SK-N-DZ (cell line): ENCODE measurements at places on chromosomes 3 and 15.

DNA sequence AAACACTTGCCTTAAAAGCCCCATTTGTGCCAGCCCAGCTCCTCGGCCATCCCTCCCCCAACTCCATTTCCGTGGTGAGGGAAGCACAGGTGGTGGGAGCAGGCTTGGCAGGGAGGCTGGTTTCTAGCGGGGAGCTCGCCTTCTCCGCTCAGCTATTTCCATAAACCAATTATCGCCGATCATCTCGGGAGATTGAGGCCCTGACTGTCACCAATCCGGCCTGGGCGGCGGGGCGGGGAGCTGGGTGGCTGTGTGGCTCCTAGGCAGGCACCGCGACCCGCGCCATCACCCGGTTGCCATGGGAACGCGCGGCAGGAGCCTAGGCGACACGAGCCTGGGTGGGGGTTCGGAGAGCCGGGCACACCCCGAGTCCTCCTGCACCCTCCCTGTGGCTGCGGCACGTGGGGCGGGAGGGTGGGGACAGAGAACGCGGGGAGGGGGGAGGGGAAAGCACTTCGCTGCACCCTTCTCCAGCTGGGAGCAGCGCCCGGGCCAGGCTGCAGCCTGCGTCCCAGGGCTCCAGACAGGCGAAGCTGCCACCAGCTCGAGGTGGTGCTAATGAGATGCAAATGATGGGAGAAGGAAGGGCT, 9.3 kb downstream of the CCDC33 start:
- peak; percentile 97 for DNase-seq

DNA sequence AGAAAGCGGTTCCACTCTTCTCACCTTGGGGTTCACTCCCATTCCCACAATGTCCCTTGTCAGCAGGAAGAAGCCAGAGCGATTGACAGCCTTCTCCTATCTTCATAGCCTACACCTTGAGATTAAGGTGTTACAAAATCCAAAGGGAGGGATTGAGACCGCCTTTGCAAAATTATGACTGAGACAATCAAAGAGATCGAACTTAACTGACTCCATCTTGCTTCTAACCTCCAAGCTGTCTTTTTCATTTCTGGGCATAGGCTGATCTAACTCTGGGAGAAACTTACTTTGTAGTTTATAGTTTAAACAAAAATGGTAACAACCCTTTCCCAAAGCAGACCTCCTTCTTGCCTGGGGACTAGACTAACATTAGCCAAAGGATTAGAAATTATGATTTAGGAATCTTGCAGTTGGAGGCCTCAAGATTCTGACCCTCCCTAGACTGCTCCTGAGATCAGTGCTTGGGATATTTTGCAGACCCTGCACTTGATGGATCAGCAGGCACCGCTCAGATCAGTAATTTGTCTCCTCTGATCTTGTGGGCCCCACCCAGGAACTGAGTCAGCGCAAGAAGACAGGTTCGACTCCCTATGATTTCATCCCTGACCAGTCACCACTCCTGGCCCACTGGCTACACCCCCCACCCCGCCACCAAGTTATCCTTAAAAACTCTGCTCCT, 40.0 kb downstream of the PAQR5 start:
- no peak for DNase-seq

DNA sequence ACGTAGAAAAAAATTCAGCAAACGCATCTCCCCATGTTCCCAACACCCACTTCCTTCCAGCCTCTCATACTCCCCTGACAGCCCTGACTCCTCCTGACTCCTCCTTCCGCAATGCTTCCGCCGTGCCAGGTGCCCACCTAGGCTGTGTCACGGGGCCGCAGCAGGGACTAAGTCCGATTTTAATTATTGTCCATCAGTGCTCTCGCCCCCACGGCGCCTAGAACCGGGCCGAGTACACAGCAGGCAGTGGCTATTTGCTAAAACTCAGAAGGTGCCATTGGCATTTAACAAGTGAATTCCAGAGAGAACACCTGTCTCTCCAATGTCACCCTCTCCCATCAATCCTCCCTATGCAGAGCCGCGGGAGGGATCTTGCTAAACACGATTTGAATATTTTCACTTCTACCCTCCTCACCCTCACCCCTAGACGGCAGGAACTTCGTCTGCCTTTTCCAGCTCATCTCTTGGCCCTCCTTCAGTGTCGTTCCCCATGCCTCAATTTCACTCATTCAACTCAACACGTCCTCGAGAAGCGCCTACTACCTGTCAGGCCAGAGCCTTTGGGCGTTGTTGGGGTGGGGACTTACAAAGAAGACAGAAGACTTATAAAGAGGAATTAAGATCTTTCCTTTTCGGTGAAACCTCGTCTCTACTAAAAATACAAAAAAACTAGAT, 11.5 kb upstream of the SHF start:
- DNase-seq: peak; percentile 66

DNA sequence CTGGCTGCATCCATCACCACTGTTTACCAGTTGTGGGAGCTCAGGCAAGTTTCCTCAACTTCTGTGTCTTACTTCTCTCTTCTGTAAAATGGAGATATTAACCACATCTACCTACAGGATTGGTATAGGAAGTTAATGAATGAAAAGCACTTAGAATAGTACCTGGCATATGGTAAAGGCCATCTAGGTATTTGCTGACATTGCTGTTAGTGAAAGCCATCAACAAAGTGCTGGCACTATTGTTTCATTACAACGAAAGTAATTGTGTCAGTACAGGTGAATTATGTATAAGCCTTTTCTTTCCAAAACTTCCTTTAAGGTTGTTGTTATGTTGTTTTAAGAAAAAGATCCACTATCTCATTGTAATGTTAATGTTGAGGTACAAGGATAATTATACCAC, 197.0 kb downstream of the NR1D2 start:
- DNase-seq: no peak

DNA sequence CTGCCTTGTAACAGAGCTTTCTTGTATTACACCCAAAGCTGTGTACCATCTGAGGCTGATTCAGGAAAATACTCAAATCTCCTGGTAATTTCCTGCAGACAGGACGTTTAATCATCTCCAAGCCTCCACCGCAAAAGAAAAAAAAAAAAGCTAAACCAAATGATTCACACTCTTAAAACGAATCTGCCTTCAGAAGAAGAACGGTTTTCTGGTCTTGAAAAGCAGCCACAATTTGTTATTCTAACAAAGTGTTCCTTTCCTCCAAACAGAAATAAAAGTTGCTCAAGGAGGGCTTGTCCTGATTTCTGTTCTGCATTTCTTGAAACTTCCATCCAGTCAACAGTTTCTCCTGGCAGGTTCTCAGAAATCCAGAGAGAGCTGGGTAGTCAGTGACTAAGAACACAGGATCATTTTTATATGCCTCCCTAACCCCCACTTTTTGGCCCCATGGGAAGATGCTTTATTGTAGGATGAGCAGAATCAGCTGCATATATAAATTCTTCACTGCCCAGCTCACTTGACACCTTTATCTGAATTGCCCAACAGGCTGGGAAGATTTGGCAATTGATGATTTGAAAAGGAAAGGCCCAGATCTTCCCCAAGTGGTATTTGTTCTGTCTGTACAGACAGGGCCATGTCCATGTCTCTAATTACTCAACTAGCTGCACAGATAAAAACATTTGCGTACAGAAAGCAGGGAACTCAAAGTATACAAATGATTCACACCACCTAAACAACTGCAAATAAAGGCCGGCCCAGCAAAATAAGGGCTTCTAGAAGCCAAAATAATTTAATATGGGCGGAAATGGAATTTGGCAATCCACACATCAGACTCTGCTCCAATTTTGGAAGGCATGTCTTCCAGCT, 41.0 kb upstream of the PRICKLE2 start:
- DNase-seq: no peak

GRCh38 chr3:117252208-117252607, 542.6 kb downstream of the TUSC7 start:
- no peak for DNase-seq

- no peak for DNase-seq
These were observed 69.4 kb downstream of the STAG1 start for GRCh38 chr3:136682740-136683312.

GRCh38 chr3:53193466-53194209, 32.6 kb downstream of the PRKCD start:
- no peak for DNase-seq

DNA sequence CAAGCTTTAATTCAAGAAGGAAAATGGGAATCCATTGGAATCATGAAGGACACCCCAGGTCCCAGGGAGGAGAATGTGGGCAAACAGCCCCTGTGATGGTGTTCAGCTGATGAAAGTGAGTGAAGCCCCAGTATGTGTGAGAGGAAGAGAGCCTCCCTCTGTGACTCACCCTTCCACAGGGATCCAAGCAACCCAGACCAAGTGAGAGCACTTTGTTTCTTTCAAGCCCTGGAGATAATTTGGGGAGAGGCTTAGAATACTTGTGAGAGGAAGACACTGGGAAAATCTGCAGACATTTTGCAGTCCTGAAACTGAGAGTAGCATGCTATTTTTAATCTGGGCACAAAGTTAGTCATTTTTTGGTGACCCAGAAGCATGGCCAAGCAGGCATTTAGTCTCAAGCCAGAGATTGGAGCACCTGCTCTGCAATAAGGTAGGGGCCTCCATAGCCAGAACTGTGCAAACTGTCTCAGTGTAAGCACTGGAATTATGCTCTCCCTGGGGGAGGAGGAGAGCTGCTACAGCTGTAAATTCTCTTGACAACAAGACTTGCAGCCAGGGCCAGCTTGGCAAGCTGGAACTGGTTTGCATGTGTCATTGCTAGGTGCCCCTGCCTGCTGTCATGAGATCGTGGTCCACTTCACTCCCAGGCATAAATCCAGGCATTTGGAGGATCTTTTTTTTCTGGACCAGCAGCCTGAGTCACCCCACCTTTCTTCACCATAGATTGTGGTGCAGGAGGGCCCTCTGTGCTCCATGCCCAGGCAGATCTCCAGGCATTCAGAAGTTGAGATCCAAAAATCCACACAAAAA, 537.8 kb upstream of the DPPA4 start:
- no peak for DNase-seq

DNA sequence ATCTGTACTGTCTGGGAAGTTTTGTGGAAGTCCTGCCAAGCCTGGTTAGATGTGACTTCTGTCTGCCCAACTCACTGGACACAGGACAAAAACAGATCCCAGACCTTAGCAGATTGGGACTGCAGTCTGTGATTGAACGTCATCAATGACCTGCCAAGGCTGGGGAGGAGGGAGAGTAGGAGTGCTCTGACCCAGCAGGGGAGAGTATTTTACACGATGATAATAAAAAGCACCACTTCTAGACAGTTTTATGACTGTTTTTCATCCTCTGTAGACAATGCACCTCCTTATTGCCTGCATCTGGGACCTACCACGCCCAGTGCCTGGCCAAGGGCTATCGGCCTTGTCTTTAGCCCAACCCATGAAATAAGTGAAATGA, 102.3 kb upstream of the NR2E3 start:
- DNase-seq: no peak

DNA sequence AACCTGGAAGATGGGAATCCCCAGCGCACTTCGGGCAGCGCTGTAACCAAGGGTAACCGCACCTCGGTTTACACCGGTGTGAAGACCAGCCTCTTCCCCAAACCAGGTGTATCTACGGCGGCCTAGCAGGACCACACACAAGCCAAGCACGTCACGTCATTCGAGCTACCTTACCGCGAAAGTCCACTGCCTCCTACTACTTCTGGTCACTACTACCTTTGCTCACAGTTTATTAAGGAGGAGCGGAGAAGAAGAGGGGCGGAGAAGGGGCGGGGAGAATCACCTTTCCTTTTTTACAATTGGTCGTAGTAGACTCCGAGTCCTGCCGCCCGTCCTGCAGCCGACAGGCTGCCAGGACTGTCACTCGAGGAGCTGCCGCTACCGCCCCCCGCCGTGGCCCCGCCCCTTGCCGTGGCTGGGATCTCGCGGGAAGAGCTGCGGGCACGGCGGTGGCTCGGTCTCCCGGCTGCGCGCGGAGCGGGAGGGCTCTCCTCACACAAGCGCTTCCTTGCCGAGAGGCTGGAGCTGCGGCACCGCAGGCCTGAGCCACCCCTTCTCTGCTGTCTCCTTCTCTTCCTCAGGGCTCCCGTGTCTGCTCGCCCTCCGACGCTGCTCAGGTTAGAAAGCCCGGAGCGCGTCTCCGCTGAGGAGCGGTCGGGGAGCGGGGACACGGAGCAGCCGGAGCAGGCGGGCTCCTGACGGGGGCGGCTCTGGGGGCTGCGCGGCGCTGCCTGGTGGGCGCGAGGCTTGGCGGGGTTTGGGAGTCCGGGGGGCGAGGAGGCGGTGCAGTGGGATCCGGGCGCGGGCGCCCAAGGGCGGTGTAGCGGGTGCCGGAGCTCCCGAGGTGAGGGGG, at the start of gene GLCE:
Gene GLCE, plus strand, starts transcription at position 495 of the 853 bp plus-strand sequence. CDS start 95,172 bp downstream, outside the sequence.
- peak; percentile 97 for DNase-seq

DNA sequence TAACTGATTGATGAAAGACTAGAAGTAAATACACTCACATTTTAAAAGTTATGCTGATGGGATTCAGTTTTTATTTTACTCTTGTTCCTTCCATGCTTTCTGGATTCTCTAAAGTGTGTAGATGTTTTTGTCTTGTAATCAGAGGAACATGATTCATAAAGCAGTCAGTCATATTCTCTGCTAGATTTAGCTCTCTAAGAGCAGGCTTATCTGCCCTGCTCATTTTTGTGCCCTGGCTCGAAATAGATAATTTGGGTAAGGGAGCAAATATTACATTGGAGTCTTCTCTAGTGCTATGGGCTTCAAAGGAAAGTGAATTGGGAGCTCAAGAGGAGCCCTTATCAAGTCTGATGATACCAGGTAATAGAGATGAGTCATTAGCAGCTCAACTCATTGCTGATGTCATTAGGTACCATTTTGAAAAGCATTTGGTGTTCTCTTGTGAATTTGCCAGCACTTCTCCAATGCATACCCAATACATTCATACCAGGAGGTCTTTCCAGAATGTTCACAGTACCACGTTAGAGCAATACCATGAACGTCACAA, 27.7 kb downstream of the SACM1L start:
- no peak for DNase-seq

GRCh38 chr3:195612075-195612800, 28.5 kb upstream of the APOD start:
- DNase-seq: no peak

DNA sequence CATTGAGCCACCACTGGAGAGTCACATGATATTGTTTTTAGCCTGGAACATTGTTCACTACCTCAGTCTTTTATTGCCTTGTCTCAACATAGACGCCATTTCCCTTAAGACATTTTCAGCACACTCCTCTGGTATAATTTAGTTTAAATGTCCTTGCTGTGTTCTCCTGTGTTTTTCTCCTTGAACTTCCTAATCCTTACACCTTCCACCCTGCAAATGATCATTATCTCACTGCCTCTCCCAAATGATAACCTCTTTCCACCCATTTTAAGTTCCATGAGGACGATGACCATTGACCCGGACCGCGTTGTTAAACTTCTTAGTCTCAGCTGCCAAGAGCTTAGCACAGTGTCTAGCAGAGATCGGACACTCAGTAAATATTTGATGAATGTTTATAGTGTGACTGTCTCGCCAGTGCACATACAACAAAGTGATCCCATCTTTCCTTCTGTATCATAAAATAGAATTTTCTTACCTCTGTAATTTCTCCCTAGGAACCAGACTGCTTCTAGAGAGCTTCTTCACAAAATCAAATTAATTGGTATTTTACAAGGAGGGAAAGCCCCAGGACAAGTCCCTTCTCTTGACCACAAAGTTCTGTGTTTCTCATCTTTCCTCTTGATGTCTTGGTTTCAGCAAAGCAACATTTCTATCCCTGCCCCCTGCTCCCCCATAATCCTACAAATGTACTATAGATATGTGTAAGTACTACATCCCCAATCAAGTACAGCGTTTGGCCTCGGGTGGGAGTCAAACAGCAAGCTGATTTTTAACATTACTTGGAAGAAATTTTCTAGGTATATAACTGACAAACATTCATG, 429.6 kb downstream of the LPP start:
- no peak for DNase-seq

- no peak for DNase-seq
These were observed 318.6 kb downstream of the SUCLG2 start for GRCh38 chr3:67335813-67336212.

GRCh38 chr3:182795389-182795782, 2.1 kb downstream of the ATP11B start:
- DNase-seq: no peak
